AG08396 (cell line): ENCODE measurements at places on chromosomes 2 and 18.

DNA sequence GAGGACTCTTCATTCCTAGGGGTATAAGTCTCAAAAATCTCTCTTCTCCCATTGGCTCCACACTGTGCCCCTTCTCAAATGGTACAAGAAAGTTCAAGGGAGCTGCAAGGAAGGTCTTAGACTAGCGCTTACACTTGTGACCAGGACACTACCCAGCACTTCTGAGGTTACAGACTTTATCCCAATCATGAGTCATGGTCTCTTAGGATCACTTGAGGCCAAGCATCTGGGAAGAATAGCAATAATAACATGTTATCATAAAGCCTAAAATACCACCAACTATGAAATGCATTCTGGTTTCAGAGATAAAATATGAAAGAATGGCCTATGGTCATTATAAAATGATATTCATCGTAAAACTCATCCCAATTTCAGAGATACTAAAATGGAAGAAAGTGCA lies 309.9 kb upstream of the PKDCC start:
- no peak for DNase-seq

GRCh38 chr2:235391921-235392615 lies 101.8 kb upstream of the AGAP1 start:
- DNase-seq = no peak

DNA sequence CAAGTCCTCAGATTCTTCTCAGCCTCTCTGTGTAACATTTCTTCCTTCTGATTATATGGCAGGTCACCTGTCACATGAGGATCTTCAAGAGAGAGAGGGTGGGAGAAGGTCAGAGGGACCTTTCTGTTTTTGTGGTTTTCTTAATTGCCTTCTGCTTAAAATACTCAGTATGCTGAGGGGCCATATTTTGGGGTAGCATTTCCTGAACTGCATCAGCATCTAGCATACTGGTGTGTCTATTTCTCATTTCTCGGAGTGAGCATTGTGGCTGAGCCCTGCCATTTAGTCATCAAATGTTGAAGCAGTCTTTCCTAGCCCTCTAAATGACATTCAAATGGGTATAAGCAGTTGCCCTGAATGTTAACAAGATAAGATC lies 162.7 kb downstream of the MYO3B start:
- no peak for DNase-seq

- DNase-seq = no peak
Observed at GRCh38 chr2:84914334-84914733, 8.9 kb downstream of the TMSB10 start.

DNA sequence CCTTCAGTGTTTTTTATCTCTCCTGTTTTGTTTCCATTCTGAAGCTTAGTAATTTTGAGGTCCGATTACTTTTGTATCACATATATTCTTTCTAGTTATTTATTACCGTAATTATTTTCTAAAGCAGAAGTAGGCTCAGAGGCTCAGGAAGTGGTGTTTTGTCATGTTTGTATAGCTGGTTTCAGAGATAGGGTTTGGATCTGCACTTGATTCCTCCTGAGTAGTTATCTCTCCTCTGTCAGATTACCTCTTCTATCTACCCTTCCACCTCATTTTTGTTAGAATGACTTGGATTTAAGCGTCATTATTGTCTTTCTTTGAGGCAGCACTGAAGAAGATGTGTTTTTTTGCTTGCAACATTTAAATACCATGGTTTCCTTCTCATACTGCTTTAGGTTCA lies 95.4 kb downstream of the MTA3 start:
- DNase-seq = no peak

DNA sequence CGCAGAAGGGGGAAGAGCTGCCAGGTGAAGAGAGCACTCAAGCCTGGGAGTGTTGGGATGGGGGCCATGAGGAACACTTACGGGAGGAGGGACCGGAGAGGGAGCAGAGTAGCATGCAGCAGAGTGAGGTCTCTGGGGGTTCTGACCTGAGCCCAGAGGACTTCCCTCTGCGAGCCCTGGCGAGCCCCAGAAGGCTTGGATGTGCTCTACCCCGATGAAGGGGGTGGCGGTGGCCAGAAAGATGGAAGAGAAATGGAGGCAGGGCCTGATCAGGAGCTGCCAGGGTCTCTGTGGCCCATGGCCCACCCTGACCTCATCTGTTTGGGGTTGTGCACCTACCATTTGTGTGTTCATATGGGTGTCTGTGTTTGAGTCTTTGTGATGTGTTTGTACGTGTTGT lies 42.0 kb downstream of the CROCC2 start:
- DNase-seq = no peak
